ENCODE measurements at places on chromosomes 12 and 14.
A peak's percentile ranks its signal among the peaks of the same experiment; 100 is the strongest.

GRCh38 chr12:21527451-21528180 lies 1.5 kb downstream of the SPX start:
- DNase-seq: peak; percentile 39

- no peak for DNase-seq
These were observed 93.4 kb downstream of the SLC41A2 start for GRCh38 chr12:104864668-104865067.

DNA sequence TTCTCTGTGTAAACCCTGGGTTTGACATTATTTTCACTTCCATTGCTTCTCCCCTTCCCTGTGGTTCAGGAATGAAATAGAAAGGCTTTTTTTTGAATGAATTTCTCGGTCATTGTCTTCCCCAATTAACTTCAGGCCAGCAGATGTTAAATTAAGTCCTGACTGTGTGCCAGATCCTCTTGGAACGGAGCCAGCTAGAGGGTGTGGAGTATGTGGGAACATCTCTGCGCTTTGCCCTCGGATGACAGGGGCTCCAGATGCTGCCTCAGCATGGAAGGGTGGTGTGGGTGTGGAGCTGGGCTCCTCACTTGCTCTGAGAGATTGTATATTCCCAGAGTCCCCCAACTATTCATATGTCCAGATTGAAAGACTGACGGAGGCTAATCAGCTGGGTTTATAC lies 13.1 kb downstream of the KRT85 start:
- DNase-seq: no peak

- no peak for DNase-seq
These were observed 54.0 kb downstream of the TRAFD1 start for GRCh38 chr12:112179341-112179740.

Data from mucosa of gallbladder (tissue), 1 donor.